Aorta (tissue), 5 donors: ENCODE measurements at places on chromosomes 4 and X. TPM values are rescaled to one million over a fixed set of nuclear protein-coding genes. Genes with fewer than 3 reads are reported as not detected.

The F11 gene
- 0.26 TPM for total RNA-seq

The NIPAL1 gene
- 0.81 TPM for total RNA-seq

The CCKAR gene
- not detected for total RNA-seq

DNA sequence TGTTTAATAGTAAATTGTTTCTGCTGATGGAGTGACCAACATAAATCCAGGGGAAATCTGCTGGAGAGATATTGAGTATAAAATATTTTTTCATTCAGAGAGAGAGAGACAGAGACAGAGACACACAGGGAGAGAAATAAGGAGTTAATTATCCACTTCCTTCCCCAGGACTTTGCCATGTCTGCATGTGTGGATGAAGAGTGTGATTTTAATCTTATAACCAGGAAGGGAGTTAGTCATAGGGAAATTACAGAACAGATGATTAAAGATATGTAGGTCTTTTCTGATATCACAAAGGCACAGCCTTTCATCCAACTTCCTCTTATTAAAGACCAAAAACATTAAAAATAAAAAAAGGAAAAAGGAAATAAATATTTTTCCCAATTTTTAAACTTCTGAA is 526.3 kb downstream of the SPRY1 start:
- H3K27ac ChIP-seq, result no peak overlapping the region
- H3K27me3 ChIP-seq, result no peaks in the 10 kb centered on the region
- H3K4me3 ChIP-seq, result no peak overlapping the region
- no peak for DNase-seq
- peaks cover 2% of the 10 kb centered on the region for H3K36me3 ChIP-seq

GRCh38 chr4:42995343-42995944 is 102.9 kb downstream of the GRXCR1 start:
- no peak overlapping the region for H3K4me3 ChIP-seq
- DNase-seq, result no peak
- H3K27me3 ChIP-seq, result no peaks in the 10 kb centered on the region
- H3K4me1 ChIP-seq, result no peaks in the 10 kb centered on the region

DNA sequence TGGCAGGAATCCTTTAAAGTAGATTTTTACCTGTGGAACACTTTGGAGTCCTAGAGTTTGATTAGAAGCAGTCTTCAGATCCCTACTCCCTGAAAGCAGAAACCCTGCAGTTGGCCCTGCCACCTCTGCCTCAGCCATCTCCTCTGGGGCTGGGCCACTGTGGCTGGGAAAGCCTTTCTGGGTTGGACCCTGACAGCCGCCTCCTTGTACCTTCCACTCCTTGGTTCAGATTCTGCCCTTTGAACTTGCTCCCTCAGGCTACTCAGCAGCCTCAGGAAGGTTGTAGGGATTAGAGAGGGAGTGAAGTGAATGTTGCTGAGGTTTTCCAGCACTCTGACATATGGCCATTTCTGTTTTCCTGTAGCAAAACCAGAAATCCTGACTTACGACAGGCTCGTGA is 65.5 kb downstream of the KIT start:
- H3K27me3 ChIP-seq, result no peaks in the 10 kb centered on the region
- H3K4me1 ChIP-seq, result no peaks in the 10 kb centered on the region
- H3K27ac ChIP-seq, result no peak overlapping the region

DNA sequence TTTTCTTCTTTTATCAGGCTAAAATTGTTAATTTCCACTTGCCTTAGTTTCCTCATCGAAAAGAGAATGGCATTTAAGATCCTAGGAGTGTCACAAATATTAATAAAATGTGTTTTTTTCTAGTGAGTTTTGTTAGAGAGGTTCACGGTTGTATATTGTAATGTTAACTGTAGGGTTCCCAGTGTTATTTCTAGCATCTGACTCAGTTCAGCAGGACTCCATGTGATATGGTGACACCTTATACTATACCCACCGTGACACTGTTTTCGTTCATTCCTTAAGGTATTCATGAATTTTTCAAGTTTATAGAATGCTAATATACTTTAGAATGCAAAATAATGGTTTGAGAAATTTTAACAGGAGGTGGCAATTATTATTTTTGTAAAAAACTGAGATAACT is 90.2 kb downstream of the NEUROG2 start:
- no peak overlapping the region for H3K4me3 ChIP-seq
- DNase-seq, result no peak
- H3K4me1 ChIP-seq, result no peaks in the 10 kb centered on the region
- H3K27me3 ChIP-seq, result no peaks in the 10 kb centered on the region
- H3K27ac ChIP-seq, result no peak overlapping the region

GRCh38 chrX:149819371-149819770 is 37.6 kb downstream of the MAGEA9 start:
- DNase-seq, result no peak
- no peaks in the 10 kb centered on the region for H3K4me1 ChIP-seq
- no peaks in the 10 kb centered on the region for H3K27me3 ChIP-seq
- H3K27ac ChIP-seq, result no peak overlapping the region
- no peak overlapping the region for H3K4me3 ChIP-seq

- H3K4me3 ChIP-seq, result peak overlapping the region; percentile 71
- DNase-seq, result no peak
- H3K4me1 ChIP-seq, result no peaks in the 10 kb centered on the region
- no peaks in the 10 kb centered on the region for H3K36me3 ChIP-seq
- H3K27ac ChIP-seq, result peak overlapping the region; percentile 43
- no peaks in the 10 kb centered on the region for H3K27me3 ChIP-seq
These were observed 432 bp downstream of the TMEM175 start for GRCh38 chr4:932713-933070.

GRCh38 chr4:100525686-100526085 is 7.9 kb upstream of the EMCN start:
- no peaks in the 10 kb centered on the region for H3K4me1 ChIP-seq
- H3K4me3 ChIP-seq, result no peak overlapping the region
- H3K36me3 ChIP-seq, result no peaks in the 10 kb centered on the region

- no peaks in the 10 kb centered on the region for H3K27me3 ChIP-seq
- no peak for DNase-seq
- no peak overlapping the region for H3K27ac ChIP-seq
- no peak overlapping the region for H3K4me3 ChIP-seq
- H3K4me1 ChIP-seq, result no peaks in the 10 kb centered on the region
- no peaks in the 10 kb centered on the region for H3K36me3 ChIP-seq
These were observed 279.3 kb downstream of the INPP4B start for GRCh38 chr4:142566777-142567176.

GRCh38 chr4:39045827-39046221 is 13.6 kb upstream of the TMEM156 start:
- no peaks in the 10 kb centered on the region for H3K4me1 ChIP-seq
- no peaks in the 10 kb centered on the region for H3K36me3 ChIP-seq
- DNase-seq, result no peak
- H3K27me3 ChIP-seq, result no peaks in the 10 kb centered on the region
- peak overlapping the region; percentile 76 for H3K4me3 ChIP-seq
